Naive thymus-derived CD8-positive, alpha-beta T cell (primary cell): ENCODE measurements at places on chromosomes 12 and 14. TPM values are rescaled to one million over a fixed set of nuclear protein-coding genes. Genes with fewer than 3 reads are reported as not detected.

DNA sequence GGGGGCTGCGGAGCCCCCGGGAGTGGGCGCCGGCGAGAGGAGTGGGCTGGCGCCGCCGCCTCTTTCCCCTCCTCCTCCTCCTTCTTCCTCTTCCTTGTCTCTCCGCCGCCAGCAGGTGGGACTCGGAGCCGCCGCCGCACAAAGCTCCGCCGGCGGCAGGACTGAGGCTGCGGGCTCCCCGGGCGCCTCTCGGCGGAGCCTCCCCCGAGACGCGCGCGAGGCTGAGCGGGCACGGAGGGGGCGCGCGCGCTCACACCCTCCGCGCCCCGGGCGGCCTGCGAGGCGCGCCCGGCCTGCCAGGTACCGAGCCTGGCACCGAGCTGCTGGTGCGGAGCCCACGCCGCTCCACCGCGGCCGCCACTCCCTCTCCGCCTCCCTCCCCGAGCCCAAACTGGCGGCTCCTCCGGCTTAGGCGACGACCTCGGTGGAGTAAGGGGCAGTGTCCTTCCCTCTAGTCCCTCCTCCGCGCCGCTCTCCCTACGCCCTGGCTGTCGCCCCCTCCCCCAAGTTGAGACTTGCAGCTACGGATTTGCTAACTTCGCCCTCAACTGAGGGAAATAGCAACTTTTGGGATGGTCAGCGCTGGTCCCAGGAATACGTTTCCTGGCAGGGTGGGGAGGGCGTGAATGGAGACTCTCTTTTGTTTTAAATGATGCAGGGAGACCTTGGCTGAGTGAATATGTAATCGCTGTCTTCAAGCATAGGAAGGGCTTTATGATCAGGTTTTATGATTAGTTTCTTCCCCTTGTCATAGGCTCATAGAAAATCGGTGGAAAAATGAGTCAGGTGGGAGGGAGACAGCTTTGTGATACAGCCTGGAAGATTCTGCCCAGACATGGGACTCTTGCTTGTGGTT lies 199.5 kb upstream of the CAND1 start:
- peak; percentile 10 for DNase-seq
- H3K27ac ChIP-seq, result no peak overlapping the region
- no peaks in the 10 kb centered on the region for H3K36me3 ChIP-seq
- H3K4me3 ChIP-seq, result peak overlapping the region; percentile 81

Gene OR6C75
- total RNA-seq, result not detected

Gene SERPINA12
- not detected for total RNA-seq

DNA sequence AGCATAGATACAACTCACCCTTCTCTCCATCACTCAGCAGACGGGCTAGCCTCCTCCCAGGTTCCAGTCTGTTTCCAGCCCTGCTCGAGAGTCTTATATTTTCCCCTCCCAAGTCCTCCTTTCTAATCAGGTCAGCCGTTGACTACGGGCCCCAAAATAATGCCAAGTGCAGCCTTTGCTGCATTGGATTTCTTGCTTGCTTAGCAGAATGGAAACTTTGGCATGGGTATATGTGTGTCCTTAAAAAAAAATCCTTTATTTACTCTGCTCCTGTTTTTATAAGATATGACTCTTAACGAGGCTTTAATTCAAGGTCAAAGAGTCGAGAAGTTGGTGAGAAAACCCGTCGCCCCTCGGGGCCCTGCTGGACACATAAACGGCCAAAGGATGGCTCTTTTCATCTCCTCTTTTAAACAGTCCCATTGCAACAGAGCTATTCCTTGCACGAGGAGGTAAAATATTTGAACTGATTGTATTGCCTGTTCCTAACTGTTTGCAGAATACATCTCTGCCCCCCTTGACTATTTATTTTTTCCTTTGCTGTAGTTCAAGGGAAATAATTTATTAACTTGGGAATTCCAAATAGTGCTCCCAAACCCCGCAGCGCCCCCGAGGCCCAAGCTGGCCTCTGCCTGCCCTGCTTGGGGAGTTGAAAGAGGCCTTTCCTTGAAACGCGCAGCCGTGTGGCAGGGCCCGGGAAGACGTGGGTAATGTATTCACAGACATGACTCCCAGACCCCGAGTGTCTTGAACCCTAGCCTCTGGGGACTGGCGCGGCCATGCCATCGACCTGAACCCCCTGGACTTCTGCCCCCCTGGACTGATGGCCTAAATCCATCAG lies 156.5 kb upstream of the MYL2 start:
- no peak overlapping the region for H3K27ac ChIP-seq
- DNase-seq, result no peak
- no peak overlapping the region for H3K4me3 ChIP-seq

DNA sequence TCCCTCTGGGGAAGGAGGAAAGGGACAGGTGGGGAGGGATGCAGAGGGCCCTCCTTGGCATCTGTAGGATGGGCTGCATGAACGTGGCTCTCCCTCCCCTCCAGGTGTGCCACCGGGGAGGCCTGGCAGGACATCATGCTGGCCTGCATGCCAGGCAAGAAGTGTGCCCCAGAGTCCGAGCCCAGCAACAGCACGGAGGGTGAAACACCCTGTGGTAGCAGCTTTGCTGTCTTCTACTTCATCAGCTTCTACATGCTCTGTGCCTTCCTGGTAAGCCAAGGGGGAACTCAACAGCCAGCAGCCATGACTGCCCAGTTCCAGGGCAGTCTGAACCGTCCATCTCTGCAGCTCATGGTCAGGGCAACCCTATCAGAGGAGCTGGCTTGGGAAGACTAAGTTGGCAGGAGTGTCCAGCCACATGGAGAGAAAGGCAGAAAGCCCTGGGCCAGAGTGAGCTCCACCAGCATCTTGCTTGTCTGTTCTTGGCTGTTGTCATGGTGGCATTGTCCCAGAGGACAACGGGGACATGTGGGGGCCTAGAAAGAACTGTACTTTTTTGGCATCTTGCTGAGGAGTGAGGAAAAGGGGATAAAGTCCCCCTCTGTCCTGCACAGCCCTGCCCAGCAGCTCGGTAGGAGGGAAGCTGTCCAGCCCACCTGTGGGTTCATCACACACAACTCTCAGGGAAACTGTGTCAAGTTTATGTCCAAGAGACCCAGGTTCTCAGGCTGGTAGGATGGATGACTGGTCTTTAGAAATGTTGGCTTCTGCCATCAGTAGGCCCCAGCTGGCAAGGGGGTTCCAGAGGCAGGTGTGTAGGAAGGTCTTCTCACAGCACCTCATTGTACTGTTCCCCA lies 129.8 kb upstream of the FKBP4 start:
- no peaks in the 10 kb centered on the region for H3K4me1 ChIP-seq
- DNase-seq, result no peak
- no peak overlapping the region for H3K27ac ChIP-seq

Gene TMEM229B
- 25.6 TPM for total RNA-seq

Gene TMEM179
- total RNA-seq, result not detected

- H3K27ac ChIP-seq, result peak overlapping the region; percentile 85
- DNase-seq, result no peak
- no peaks in the 10 kb centered on the region for H3K27me3 ChIP-seq
- H3K4me3 ChIP-seq, result peak overlapping the region; percentile 92
Observed at GRCh38 chr12:120468821-120469449, 613 bp downstream of the SRSF9 start.

- H3K27ac ChIP-seq, result peak overlapping the region; percentile 19
- no peaks in the 10 kb centered on the region for H3K27me3 ChIP-seq
- H3K4me3 ChIP-seq, result peak overlapping the region; percentile 39
Observed at GRCh38 chr12:108854451-108855283, 2.7 kb downstream of the SSH1 start.

- H3K4me3 ChIP-seq, result no peak overlapping the region
- no peak overlapping the region for H3K27ac ChIP-seq
- DNase-seq, result no peak
- peaks cover 6% of the 10 kb centered on the region for H3K36me3 ChIP-seq
- no peaks in the 10 kb centered on the region for H3K27me3 ChIP-seq
Observed at GRCh38 chr12:116420227-116420880, 138.8 kb upstream of the MAP1LC3B2 start.

Gene TAS2R43
- total RNA-seq, result 0.91 TPM

GRCh38 chr12:69008520-69008919 lies 75.5 kb upstream of the CPM start:
- no peak overlapping the region for H3K27ac ChIP-seq
- no peak overlapping the region for H3K4me3 ChIP-seq
- H3K36me3 ChIP-seq, result no peaks in the 10 kb centered on the region
- DNase-seq, result no peak
- H3K4me1 ChIP-seq, result peaks cover 10% of the 10 kb centered on the region
- H3K27me3 ChIP-seq, result peaks cover 31% of the 10 kb centered on the region

Gene RPL10L
- not detected for total RNA-seq

Gene AJUBA
- total RNA-seq, result 1.5 TPM

Gene ATL1
- 3.1 TPM for total RNA-seq

Gene LUM
- not detected for total RNA-seq

- H3K36me3 ChIP-seq, result peaks cover 28% of the 10 kb centered on the region
- DNase-seq, result no peak
- no peak overlapping the region for H3K4me3 ChIP-seq
- peak overlapping the region; percentile 80 for H3K27ac ChIP-seq
Observed at GRCh38 chr14:49641697-49642129, 6.7 kb upstream of the DNAAF2 start.

Gene PLEKHH1
- total RNA-seq, result 1.0 TPM

DNA sequence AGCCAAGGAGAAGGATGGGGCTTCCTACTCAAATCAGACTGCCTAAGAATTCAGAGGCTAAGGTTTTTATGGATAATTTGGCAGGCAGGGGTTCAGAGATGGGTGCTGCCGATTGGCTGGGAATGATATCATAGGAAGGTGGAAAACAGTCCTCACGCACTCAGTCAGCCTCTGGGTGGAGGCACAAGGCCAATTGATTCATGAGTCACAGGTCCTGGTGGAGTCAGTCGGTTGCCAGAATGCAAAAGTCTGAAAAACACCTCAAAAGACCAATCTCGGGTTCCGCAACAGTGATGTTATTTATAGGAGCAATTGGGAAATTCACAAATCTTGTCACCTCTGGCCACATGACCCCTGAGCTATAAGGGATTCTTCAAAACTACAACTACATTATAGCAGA lies 105.5 kb downstream of the GXYLT1 start:
- H3K36me3 ChIP-seq, result no peaks in the 10 kb centered on the region
- no peaks in the 10 kb centered on the region for H3K4me1 ChIP-seq
- H3K4me3 ChIP-seq, result no peak overlapping the region
- DNase-seq, result no peak

Gene RNASE12
- total RNA-seq, result not detected

Gene OTOGL
- not detected for total RNA-seq

DNA sequence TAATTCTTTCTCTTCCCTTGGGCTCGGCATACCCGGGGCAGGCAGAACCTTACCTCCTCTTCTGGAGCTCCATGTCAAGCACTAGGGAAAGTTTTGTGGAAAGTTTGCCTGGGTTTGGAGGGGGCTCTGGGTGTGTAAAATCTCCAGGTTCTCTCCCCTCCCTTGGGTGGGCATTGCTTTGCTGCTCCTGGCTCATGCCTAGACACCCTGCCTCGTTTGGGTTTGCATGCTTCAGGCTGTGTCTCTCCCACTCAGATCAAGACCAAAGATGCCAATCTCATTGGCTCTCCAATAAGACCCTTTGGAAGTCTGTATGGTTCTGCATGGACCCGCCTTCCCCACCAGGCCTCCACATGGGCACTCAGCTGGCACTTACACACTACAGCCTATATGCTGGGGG lies 6.2 kb upstream of the KRT2 start:
- no peak overlapping the region for H3K4me3 ChIP-seq
- H3K27ac ChIP-seq, result no peak overlapping the region
- no peaks in the 10 kb centered on the region for H3K27me3 ChIP-seq
- peaks cover 25% of the 10 kb centered on the region for H3K4me1 ChIP-seq
- DNase-seq, result no peak

GRCh38 chr14:82778601-82779000 lies 1244.9 kb upstream of the SEL1L start:
- no peak for DNase-seq
- H3K4me1 ChIP-seq, result no peaks in the 10 kb centered on the region
- H3K4me3 ChIP-seq, result no peak overlapping the region

DNA sequence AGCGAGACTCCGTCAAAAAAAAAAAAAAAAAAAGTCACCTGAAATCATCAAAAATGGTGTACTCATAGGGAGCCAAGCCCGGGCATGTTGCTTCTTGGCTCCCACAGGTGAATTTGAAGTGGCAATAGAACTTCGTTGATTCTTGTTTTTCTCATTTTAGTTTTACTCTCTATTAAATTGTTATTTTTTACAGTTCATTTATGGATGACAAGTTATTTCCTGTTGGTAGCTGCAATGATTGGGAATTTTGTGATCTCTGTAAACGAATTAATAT lies 1.3 kb downstream of the TM7SF3 start:
- H3K36me3 ChIP-seq, result peaks cover 15% of the 10 kb centered on the region
- H3K4me3 ChIP-seq, result peak overlapping the region; percentile 90
- H3K27ac ChIP-seq, result no peak overlapping the region
- peaks cover 59% of the 10 kb centered on the region for H3K4me1 ChIP-seq

DNA sequence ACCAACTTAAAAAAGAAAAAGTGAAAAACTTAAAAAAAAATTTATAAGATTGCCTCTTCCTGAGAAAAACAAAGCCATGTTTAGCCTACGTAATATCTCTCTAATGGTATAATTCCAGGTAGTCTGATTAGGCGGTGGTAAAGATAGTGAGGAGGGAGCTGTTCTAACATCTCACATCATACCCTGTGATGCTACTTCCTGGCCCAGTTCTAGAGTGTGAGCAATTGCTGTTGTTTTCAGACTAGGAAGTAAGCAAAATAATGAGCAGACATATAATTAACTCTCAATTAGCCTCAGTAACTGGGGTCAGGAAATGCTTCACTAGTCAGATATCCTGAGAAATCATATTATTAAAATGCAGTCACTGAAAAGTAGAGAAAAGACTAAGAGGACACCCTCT lies 113.9 kb downstream of the PHLDA1 start:
- H3K4me3 ChIP-seq, result no peak overlapping the region
- no peaks in the 10 kb centered on the region for H3K36me3 ChIP-seq
- no peaks in the 10 kb centered on the region for H3K27me3 ChIP-seq
- DNase-seq, result no peak
- no peaks in the 10 kb centered on the region for H3K4me1 ChIP-seq

DNA sequence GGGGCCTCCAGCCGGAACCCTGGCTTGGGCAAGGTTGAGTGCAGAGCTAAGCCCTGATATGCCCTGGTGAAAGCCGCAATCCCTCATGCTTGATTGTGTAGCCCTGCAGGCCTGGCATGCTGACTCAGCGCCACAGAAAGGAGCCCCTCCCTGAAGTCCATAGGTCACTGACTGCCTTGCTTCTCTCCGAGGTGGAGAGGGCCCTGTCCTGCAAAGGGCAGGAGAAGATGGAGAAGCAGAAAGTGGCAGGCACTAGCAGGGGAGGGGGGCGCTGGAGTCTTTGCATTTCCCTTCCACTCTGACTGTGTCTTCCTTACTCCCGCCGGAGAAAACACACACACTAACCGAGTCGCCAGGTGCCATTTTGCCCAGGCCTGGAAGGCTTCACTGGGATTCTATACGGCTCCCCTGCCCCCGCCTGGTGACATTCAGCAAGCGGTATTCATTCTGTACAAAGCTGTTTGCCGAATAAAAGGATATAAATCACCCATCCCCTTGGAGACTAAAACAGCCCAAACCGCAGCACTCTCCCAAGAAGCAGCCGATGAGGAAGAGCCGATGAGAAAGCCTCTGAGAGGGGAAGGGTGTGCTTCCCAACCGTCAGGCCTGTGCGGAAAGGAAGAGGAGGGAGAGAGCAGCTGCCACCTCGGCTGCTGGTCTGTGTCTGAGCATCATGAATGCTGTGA lies 69.8 kb downstream of the SLC6A12 start:
- H3K36me3 ChIP-seq, result no peaks in the 10 kb centered on the region
- peaks cover 13% of the 10 kb centered on the region for H3K4me1 ChIP-seq
- H3K27ac ChIP-seq, result no peak overlapping the region
- DNase-seq, result no peak
- H3K4me3 ChIP-seq, result peak overlapping the region; percentile 17
- peaks cover 4% of the 10 kb centered on the region for H3K27me3 ChIP-seq

Gene CBLN3
- total RNA-seq, result 3.9 TPM

Gene ARHGAP9
- 291 TPM for total RNA-seq

- no peak for DNase-seq
- no peaks in the 10 kb centered on the region for H3K36me3 ChIP-seq
- peaks cover 10% of the 10 kb centered on the region for H3K4me1 ChIP-seq
- no peak overlapping the region for H3K4me3 ChIP-seq
- H3K27ac ChIP-seq, result peak overlapping the region; percentile 88
- H3K27me3 ChIP-seq, result no peaks in the 10 kb centered on the region
Observed at GRCh38 chr14:60183138-60183537, 17.9 kb upstream of the DHRS7 start.
